ENCODE measurements at places on chromosomes 5 and 9.

- DNase-seq = no peak
These were observed 35.3 kb downstream of the THBS4 start for GRCh38 chr5:80070338-80071056.

GRCh38 chr5:168165221-168165914 lies 126.1 kb upstream of the WWC1 start:
- DNase-seq = no peak

DNA sequence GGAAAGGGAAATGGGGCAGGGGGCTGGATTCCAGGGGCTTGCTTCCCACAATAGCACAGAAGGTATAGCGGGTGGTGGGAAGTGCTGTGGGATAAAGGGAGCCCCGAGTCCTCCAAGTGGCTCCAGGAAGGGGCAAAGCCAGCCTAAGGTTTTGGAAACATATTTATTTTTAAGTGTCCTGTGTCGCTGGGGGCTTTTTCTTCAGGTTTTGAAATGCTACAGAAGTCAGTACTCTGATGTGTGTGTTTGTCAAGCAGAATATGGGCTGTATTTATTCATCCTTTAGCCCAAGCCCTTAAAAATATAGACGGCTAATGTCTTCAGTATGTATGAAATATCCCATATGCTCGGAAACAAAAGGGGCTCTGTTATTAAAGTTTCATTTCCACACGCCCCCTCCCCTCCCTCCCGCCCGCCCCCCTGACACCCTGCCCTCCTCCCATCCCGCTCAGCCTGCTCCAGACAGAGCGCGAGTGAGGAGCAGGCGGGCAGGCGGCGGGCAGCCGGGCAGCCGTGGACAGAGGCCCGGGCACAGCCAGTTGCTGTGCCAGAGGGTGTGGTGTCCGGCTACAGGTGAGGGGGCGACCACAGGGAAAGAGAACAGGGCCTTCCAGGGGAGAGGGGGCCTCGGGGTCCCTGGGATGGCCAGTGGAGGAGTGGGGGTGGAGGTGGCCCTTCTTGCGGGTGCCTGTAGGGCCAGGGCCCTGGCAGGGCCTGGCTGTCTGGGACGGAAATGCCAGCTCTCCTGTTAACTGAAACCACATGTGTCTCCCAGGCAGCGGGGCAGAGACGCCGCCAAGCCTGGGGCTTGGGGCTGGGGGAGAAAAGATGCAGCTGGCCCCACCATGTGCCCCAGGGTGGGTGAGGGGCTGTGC lies 39.6 kb upstream of the SYNPO start:
- DNase-seq = no peak

GRCh38 chr9:127683723-127684122 lies 23.1 kb upstream of the CFAP157 start:
- no peak for DNase-seq

DNA sequence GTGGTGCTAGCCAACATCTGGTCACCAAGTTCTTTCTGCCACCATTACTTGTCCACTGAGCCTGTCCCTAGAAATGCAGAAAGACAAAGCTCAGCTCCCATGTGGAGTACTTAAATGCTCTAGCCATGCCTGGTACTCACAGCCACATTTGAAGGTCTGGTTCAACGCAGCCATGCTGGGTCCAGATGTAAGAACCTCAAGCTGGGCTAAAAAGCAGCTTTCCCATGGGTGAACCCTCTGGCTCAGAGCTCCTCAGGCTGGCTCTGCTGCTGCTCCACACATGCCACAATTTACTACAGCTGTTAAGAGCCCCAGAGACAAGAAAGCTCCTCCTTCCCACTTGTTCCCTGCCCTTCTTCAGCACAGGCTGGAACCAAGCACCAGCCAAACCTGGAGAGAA lies 97.1 kb upstream of the LRRTM2 start:
- no peak for DNase-seq

DNA sequence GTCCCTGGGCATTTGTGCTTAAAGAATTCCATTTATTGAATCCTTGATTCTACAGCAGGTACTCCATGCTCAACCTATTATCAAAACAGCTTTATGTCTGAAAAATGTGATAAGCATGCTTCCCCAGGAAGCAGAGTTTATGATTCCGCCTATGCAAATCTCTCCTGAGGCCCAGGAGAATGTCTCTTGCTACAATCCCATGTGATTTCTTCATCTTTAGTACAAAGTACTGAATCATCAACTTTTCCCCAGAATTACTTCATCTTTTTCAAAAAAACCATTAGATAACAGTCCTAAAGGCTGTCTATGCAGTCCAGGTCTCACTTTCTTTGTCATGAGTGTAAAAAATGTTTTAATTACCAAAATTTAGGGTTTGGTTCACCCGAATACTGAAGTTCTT lies 130.2 kb upstream of the ADAMTSL1 start:
- DNase-seq = no peak

DNA sequence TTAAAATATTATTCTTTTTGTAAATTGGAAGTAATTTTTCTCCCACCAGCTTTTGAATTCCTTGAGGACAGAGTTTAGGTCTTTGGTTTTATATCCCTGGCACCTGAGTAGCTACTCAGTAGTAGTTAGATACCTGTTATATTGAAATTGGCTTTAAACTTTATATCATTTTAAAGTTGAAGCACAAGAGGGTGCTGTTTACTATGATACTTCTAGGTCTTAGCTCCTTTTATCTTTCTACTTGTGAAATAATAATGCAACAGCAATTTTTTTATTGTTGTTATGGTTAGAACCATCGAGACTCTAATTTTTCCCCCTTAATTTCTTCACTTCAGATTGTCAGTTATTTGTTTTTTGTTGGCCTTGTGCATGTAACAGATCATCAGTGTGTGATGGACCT lies 46.3 kb downstream of the AP3S1 start:
- no peak for DNase-seq

GRCh38 chr9:105150991-105151685 lies 93.3 kb upstream of the SLC44A1 start:
- DNase-seq = no peak

GRCh38 chr9:14343261-14344031 lies 29.5 kb upstream of the NFIB start:
- no peak for DNase-seq

DNA sequence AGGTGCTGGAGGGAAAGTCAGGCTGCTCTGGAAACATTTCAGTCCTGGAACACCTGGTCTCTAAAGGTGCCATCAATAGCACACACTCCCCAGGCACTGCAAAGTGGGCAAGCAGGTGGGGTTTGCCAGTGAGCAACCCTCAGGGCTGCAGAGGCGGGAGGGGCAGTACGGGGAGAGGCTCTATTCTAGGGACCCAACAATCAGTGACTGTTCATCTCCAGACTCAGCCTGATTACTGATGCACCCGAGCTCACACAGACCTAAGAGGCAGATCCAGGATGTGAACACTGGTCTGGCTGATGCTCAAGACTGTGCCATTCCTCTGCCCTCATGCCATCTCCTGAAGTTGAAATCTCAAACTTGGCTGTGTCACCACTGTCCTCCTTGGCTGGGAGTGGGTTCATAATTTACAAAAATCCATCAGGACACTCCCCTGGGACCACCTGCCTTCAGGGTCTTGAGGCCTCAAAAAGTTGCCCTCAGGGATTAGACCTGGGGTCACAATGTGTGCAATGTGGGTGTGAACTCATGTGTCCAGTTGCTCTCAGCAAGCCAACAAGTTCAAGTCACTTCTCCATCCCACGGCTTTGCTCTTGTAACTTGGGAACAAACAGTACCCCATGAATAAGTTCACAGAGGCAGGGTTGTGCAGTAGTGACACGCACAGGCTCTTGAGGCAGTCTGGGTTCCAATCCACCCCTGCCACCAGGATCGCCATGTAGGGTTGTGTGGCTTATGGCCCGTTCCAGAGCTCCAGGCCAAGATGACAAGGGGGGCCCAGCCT lies 19.9 kb upstream of the KCNMB1 start:
- no peak for DNase-seq

DNA sequence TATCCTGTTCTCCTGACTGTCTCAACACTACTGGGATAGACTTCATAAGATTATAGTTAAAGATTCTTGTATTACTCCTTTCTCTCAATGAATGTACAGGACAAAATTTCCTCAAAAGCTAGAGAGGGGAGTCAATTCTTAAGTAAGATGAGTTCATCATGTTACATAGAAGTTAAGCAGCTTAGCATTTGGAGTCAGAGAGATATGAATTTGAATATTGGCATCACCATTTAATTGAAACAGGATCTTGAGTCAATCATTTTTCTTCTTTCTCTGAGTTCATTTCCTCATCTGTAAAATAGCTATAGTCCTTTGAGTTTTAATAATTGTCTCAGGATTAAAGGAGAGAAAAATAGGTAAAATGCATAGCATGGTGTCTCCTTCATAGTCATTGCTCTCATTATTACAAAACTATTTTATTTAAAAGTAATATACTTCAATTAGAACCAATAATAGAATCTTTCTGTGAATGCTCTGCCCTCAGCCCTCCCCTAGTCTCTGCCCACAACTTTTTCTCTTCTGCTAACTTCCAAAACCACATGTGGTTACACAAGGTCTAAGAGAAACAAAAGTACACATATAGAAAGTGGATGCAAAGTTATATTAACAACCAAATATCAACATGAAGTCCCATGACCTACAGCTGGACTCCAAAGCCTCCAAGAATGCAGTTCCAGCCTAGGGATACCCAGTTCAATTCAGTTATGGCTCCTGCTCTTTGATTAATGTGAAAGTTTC lies 265.6 kb downstream of the TLE1 start:
- no peak for DNase-seq

- no peak for DNase-seq
These were observed 87.5 kb upstream of the SSBP2 start for GRCh38 chr5:81838307-81838906.

DNA sequence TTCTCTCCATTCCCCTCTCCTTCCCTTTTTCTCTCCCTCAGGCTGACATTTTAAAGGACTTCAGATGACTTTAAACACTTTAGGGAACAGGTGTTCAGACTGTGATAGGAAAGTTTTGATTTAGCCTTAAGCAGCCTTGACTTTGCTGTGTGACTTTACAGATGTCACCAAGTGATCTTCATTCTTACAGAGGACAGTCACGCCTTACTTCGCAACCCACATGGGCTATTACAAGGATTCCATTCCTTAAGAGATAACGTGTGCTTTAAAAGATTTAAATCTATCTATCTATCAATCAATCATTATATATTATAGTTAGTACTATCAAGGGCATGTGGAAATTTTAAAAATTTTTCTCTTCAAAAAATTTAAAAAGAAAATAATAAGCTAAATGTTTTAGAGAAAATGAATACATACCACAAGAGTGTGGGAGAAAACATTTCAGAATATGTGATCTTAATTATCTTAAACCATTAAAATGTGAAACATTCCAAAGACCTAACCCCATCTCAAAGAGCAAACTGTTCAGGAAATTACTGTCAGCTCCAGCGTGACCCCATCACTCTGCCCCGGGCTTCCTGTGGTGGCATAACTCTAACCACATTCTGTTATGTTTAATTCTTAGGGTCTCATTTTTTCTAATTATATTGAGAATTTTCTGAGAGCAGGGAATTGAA lies 530.5 kb downstream of the SEMA5A start:
- DNase-seq = no peak

GRCh38 chr5:191036-191948 lies at the start of gene LRRC14B:
Gene LRRC14B, plus strand, starts transcription at chr5:191495. Its CDS starts 44 bp downstream, at chr5:191539.
- no peak for DNase-seq

DNA sequence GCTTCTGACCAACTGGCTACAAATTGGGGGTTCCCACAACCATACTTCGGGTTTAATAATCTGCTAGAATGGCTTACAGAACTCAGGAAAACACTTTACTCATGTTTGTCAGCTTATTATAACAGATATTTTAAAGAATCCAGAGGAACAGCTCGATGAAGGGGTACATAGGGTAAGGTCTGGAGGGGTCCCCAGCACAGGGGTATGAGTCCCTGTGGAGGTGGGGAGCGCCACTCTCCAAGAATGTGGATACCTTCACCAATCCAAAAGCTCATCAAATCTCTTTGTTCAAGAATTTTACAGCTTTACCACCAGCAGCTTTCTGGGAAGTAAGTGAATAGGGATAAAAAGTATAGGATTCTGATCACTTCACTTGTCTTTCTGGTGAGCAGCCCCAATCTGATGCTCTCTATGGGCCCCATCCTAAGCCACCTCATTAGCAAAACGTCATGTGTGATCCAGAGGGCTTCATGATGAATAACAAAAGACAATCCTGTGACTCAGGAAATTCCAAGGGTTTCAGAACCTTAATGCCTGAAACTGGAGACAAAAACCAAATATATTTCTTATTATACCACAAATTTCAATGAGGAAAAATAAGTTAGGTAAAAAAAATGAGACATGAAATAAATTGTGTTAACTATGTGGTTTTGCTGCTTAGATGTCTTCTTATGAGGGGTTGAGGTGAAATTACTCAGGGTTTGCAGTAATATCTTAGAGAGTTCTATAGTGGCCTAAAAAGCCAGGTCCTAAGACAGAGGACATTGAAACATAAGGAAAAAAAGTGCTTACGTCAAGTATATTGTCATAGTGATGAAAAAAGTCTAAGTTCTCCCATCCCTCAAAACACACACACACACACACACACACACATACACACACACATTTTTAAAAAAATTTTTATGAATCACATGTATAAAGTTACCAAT lies 290.5 kb downstream of the ANXA1 start:
- no peak for DNase-seq

GRCh38 chr9:88555268-88555980 lies 20.4 kb downstream of the NXNL2 start:
- DNase-seq = no peak

GRCh38 chr9:101437806-101438232 lies 2.2 kb upstream of the ALDOB start:
- no peak for DNase-seq

- DNase-seq = no peak
These were observed 200.4 kb downstream of the CDH10 start for GRCh38 chr5:24444414-24444813.

- DNase-seq = no peak
These were observed 17.5 kb upstream of the TEX10 start for GRCh38 chr9:100370064-100370723.

GRCh38 chr5:65446682-65447081 lies 35.0 kb downstream of the ADAMTS6 start:
- DNase-seq = no peak

DNA sequence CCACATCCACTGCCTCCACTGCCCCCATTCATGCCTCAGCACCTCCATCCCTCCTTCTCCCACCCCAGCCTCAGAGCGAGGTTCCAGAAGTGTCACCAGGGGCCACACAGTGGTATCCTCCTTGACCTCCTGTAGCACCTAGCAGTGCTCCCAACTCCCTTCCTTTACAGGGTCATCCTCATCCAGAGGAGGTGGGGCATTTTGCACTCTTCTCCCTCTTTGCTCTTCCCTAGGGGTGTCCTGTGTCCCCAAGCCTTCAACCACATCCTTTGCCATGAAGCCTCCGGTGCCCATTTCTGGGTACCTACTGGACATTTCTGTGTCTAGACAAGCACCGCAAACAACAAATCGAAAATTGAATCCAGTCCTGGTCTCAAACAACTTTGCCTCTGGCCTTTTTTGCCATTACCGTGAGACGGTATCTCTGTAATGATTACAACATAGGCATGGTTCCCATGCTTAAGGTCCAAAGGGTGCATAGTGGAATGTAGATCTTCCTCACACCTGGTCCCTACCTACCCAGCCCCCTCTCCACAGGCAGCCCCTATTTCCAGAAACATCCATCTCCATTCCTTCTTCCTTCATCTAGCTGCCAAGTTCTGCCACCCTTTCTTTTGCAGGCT lies 17.6 kb downstream of the WWC1 start:
- DNase-seq = no peak

- DNase-seq = peak; percentile 97
These were observed at the start of the genes LMBRD2 and SKP2 for GRCh38 chr5:36151434-36152323. Gene LMBRD2, minus strand, starts transcription at chr5:36151887. Its CDS starts 8,538 bp downstream, at chr5:36143349. Gene SKP2, plus strand, starts transcription at chr5:36152111. Its CDS starts 152 bp downstream, at chr5:36152263.

All from activated CD4-positive, CD25-positive, alpha-beta regulatory T cell (primary cell).